ENCODE measurements at places on chromosomes 5 and 9.

- DNase-seq: no peak
These were observed 16.5 kb downstream of the EPB41L4B start for GRCh38 chr9:109304347-109304746.

- DNase-seq: no peak
These were observed 10.0 kb upstream of the AGPAT2 start for GRCh38 chr9:136697146-136697820.

GRCh38 chr9:135045928-135046738 lies 41.3 kb upstream of the OLFM1 start:
- DNase-seq: no peak

- no peak for DNase-seq
These were observed 442.4 kb upstream of the ZNF462 start for GRCh38 chr9:106420511-106420944.

GRCh38 chr5:110536120-110537115 lies 190.1 kb downstream of the TMEM232 start:
- peak; percentile 2 for DNase-seq
